ENCODE measurements at places on chromosomes 3 and 15.

- no peak for DNase-seq
Observed at GRCh38 chr3:146732325-146732724, 127.2 kb upstream of the PLSCR5 start.

DNA sequence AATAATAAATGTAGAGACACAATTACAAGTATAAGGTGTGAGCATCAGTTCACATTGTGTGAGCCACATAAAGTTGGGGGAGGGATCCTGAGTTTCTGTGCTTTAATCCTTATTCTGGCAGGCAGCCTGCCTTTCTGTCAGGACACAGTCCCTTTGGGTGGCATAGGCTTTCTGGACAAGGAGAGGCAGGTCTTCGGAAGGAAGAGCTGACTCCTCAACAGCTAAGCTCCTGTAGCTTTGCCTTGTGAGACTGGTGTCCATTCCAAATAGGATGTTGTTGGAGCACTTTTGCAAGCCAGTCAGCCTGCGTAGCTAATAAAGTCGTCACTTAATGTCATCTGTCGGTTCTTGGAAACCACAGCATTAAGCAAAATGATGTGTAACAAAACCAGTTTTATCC, 151.9 kb upstream of the MCTP2 start:
- DNase-seq = no peak

DNA sequence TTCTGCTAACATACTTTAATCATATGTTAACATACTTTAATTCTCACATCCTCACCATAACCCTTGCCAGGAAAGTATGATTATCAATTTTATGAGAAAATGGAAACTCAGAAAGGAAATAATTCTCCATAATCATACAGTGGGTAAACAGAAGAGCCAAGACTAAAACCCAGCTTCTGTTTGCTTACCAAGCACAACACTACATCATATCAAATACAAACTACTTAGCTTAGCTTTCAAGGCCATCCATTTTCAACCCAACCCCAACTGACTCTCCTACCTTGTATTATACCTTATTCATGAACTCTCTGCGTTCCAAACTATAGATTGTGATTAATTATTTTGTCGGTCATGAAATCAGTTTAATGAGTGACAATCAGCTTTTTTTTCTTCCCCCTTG, 9.0 kb downstream of the ZNF148 start:
- no peak for DNase-seq

GRCh38 chr3:162103808-162104207, 607.2 kb downstream of the OTOL1 start:
- no peak for DNase-seq

GRCh38 chr15:92881211-92881754, 18.8 kb upstream of the CHD2 start:
- DNase-seq = peak; percentile 50

DNA sequence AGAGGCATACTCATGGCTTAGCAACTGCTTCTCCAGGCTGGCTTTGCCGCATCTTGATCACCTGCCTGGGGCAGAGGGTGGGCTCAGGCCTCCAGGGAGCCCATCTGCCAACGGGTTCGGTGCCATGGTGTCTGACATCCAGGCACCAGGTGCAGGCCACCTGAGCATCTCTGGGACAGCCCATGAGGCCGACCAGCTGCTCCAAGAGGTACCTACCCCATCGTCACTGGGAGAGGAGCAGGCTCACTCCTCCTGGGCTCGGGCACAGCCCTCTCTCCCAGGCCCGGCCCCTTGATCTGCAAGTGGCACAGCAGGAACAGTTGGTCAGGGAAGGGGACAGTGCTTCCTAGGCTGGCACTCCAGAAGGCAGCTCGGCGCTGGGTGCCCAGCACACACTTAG, 21.9 kb downstream of the TPRA1 start:
- no peak for DNase-seq

DNA sequence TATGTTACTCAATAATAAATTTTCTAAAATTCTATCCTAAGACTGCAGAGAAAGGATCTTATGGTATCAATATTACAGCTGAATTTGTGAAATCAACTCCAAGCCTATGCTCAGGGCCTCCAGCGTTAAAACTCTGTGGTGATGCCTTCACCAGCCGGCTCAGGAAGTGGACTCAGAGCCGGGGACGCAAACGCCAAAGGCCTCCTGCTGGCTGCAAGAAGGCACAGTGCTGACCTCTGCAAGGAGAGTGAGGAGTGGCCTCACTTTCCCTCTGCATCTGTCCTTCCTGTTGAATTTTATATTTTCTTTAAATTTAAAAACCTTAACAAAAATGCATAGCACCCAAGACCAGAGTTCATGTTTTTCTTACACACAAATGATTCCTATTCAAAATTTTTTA, 48.5 kb downstream of the HERC2 start:
- DNase-seq = no peak

GRCh38 chr3:8182904-8183303, 318.7 kb upstream of the LMCD1 start:
- DNase-seq = no peak

GRCh38 chr3:51434746-51435327, 43.8 kb downstream of the RBM15B start:
- peak; percentile 67 for DNase-seq

- DNase-seq = peak; percentile 77
Observed at GRCh38 chr3:108125550-108126071, 34.8 kb upstream of the CD47 start.

DNA sequence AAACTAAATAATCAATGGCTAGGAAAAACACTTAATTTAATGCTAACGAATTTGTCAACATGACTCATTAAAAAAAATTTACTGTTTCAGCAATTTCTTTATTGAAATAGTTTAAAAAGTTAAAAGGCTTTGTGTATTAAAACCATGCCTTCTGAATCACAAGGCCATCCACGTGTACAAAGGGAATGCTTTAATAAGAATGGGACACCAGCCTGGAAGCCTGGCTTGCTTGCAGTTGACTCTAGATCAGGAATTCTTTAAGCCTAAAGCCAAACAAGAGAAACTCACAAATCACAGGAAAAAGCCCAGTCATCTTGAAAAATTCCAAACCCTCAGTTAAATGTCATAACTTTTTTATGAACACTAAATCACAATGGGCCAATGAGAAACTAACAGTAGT, 137.6 kb downstream of the PEAK1 start:
- no peak for DNase-seq

DNA sequence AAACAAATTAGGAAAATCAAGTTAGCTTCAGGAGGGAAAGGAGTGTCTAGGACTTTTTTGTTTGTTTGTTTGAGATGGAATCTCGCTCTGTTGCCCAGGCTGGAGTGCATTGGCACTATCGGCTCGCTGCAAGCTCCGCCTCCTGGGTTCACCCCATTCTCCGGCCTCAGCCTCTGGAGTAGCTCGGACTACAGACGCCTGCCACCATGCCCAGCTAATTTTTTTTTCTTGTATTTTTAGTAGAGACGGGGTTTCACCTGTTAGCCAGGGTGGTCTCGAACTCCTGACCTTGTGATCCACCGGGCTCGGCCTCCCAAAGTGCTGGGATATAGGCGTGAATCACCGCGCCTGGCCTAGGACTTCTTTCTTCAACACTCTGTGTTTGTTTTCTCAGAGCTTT, 171.1 kb downstream of the NLGN1 start:
- DNase-seq = no peak

DNA sequence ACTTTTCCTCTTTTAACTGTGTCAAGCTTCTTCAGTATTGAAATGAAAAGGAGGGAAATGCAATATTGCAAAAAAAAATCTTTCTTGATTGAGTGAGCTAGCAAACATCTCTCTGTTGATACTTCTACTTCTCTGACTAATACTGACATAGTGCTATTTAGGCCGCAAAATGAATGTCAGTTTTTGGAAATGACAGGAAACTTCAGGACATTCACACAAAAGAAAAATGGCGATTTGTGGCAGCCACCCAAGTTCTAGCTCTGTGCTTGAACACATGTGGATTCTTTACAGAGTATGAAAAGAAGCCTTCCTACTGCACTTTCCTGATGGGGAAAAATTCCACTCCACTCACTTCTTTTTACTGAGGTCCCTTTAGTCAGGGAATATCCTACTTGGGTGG, 486.8 kb upstream of the ALCAM start:
- no peak for DNase-seq

DNA sequence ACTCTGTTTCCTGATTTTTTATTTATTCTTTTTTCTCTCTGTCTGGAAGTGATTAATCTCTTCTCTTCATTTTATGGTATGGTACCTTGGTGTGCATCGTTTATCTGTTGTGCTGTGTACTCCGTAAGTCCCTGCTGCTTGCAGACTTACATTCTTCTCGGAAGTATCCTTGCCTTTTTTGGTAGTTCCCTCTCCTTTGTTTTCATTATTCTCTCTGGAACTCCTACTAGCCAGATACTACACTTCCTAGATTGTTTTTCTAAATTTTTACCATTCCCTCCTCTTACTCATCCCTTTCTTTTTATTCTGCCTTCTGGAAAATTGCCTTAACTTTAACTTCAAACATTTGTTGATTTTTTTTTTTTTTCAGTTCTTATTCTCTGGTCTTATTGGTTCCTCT, 27.2 kb downstream of the PIK3CA start:
- no peak for DNase-seq

DNA sequence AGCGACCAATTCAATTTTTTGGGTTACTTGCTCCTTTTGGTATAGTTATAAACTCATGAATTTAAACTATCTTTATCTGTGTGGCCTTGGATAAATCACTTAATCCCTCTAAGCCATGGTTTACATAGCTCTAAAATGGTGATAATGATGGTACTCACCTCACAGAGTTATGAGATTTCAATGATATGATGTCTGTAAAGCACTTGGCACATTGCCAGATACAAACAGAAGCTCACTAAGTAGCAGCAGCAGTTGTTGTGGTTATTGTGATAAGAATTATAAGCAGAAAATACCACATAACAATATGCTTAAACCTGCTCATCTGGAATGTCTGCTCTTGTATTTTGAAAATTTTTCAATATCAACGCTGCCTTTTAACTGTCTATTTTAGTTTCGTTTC, 185.1 kb upstream of the SNTN start:
- DNase-seq = no peak

DNA sequence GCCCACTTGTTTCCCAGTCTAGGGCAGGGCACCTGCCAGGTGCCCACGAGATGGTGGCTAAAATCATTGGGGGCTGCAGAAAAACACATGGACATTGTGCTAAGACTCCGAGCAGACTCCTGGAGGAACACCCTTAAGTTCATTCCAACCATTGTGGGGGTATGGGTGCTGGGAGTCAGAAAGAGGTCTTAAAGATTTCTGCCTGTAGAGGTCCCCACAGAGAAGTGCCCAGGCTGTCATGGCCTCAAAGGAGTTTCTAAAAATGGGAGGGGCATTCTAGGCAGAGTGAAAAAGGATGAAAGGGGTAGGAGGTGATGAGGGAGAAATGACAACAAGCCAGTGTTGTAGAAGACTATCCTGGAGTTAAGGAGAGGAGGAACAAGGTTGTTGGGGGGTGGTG, 17.1 kb downstream of the RBP1 start:
- no peak for DNase-seq

DNA sequence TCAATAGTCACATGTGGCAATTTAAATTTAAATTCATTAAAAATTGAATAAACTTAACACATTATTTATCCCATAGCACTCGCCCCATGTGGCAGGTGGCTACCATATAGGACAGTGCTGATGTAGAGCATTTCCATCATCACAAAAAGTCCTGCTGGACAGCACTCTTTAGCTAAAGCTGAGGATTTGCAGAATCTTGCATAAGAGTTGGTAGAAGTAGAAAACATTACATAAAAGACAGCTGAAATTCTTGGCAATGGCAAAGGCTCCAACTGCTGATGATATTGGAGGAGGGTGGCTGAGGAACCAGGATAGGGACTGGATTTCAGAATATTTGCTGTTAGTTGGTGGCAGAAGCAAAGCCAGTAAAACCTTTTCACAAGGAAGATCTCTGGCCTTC, 230.7 kb upstream of the SATB1 start:
- no peak for DNase-seq

GRCh38 chr15:48890375-48890972, 12.5 kb downstream of the EID1 start:
- DNase-seq = no peak

GRCh38 chr3:138608322-138609135, at the start of gene FAIM:
TSS of gene FAIM (plus strand) at chr3:138608771. CDS start at chr3:138619727, 10,956 bp downstream.
- peak; percentile 74 for DNase-seq

DNA sequence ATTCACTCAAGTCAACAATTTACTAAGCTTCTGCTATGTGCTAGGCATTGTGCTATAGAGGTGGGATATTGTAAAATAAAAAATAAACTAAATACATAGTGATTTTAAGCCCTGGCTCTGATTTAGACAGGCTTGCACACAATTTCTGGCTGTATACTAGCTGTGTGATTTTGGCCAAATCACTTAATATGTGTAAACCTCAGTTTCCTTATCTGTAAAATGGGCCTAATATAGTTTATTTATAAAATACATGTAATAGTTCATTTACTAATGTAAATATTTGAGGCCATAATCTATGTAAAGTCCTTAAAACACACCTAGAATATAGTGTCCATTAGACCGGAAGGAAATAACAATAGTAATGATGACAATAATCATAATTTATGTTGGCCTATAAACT, 363.1 kb downstream of the CLSTN2 start:
- no peak for DNase-seq

- DNase-seq = no peak
Observed at GRCh38 chr3:45953536-45953935, 10.3 kb downstream of the CXCR6 start.

DNA sequence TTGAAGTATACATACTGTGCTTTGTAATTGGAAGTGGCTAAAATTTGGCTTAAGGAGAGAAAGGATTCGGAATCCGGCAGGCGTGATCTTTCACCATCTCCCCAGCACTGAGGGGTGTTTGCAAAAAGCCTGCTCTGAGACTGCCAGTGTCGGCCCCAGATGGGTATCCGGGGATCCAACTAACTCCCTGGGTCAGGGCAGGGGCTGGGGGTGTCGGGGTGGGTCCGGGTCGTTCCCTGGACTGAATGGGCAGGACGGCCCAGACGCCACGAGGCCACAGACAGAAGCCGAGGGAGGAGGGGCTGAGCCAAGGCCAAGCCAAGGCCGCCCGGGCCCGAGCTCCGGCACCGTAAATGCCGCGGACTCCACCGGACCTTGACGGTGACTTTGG, 349 bp downstream of the PPIB start:
- no peak for DNase-seq

GRCh38 chr15:91348752-91349500, 248.9 kb downstream of the SV2B start:
- DNase-seq = peak; percentile 54

- no peak for DNase-seq
Observed at GRCh38 chr15:93362203-93362602, 273.2 kb upstream of the RGMA start.

DNA sequence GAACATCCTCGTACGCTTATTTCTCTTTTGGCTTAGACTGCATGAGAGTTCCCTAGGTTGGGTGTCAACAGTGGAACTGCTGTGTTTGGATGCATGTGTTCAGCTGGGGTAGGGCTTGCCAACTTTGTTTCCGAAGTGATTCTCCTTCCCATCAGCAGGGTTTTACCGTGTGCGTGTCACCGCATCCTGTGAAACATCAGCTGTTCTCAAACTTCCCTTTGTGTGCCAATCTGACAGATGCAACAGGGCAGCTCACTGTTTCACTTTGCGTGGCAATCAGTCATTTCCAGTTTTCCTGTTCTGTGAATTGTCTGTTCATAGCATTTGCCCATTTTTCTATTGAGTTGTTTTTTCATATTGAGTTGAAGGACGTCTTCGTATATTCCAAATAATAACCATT, 218.8 kb downstream of the VPS13C start:
- no peak for DNase-seq

All from CD4-positive, alpha-beta T cell treated with Interleukin-17A for 1 hour (primary cell).